ENCODE measurements at places on chromosomes 13 and 19.

- peak; percentile 28 for DNase-seq
These were observed 4.3 kb upstream of the ACP5 start for GRCh38 chr19:11581740-11582139.

- no peak for DNase-seq
These were observed 4.6 kb downstream of the MRPL54 start for GRCh38 chr19:3767050-3767449.

DNA sequence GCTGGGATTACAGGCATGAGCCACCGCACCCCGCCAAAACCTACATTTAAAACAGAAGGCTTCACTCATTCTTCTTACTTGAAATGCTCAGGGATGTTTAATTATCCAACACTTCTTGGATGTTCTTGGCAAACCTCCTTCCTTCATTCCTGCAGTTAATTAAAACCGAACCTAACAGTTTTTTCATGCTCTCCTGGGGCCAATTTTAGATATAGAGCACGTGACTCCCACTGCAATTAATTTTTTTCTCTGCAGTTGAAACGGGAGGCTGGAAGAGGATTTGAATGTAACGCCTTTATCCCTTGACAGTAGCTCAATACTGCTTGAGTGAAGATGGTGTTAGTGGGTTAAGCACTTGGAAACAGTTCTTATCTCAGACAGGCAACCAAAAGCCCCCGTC, 4.6 kb upstream of the ACTL9 start:
- DNase-seq, result no peak

DNA sequence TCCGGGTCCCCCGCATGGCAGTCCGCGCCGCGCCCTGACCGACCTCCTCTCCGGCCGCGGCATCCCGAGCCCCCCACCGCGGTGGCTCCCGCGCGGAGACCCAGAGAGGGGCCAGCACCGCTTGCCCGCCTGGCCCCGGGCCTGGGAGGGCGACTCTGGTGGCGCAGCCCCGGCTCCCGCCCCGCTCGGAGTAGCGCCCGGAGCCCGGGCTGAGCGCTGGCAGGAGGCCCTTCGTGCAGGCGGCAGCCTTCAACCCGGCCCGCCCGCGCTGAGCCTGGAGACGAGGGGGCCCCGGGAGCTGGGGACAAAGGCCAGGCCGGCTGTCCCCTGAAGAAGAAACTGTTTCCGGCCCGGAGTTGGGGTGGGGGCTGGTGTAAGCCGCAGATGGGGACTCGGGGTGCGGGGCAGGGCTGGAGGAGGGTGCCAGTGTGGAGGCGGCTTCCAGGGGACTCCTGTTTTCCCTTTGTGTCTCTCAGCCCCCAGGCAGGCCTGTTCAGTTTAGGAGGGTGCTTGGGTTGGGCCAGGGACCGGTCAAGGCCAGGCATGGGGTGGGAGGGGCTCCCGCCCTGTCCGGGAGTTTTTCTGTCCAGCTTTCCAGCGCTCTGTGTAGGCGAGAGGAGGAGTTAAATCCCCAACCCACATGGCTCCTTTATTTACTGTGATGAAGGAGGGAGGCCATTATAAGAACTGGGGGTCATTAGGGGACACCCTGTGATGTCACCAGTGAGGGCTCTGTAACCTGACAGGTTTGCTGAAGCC, 935 bp downstream of the LRP3 start:
- DNase-seq, result no peak

DNA sequence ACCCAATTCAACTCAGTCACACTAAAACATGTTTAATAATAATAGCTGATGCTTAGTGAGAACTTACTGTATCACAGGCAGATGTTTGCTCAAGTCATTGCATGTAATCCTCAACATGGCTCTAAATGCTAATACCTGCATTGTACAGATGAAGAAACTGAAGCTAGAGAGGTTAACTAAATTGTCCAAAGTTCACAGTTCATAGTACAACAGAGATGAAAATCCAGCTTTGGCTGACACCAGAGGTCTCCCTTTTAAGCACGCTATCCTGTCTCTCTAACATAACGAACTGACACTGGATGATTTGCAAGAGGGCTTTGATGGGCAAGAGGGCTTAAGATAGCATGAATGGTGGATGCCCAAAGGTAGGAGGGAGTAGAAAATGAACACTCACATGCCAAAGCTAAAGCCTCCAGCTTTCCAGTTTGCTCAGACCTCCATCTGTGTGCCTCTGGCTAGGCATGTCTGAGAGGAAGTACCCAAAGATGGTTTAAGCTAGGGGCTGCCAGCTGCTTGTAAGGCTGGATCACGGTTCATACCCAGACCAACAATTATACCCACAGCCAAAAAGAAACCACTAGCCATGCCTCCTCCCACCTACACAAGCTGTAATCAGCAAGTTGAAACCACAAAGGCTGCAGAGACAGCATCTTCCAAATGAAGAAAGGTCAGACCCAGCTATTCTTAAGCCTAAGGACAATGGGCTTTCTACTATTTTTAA, 196.9 kb upstream of the UBL3 start:
- DNase-seq, result no peak

DNA sequence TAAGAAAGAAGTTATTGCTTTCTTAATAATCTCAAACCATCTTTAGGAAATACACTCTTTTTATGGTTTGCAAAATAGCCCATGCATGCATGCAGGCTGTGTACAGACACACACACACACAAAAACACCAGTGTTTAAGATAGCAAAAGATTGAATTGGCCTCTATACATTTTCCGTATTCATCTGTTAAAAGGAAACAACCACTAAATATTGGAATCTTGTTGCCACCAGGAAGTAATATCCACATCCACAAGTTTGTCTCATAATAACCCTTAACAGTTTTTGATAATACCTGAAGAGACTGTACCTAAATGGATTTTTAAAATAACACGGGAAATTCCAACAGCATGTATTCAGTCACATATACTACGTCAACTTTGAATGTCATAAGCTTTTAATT, 7.3 kb upstream of the MAB21L1 start:
- no peak for DNase-seq

- no peak for DNase-seq
These were observed 10.4 kb upstream of the NANOS3 start for GRCh38 chr19:13866463-13867046.

- no peak for DNase-seq
These were observed 5.4 kb downstream of the MTMR6 start for GRCh38 chr13:25281935-25282332.

DNA sequence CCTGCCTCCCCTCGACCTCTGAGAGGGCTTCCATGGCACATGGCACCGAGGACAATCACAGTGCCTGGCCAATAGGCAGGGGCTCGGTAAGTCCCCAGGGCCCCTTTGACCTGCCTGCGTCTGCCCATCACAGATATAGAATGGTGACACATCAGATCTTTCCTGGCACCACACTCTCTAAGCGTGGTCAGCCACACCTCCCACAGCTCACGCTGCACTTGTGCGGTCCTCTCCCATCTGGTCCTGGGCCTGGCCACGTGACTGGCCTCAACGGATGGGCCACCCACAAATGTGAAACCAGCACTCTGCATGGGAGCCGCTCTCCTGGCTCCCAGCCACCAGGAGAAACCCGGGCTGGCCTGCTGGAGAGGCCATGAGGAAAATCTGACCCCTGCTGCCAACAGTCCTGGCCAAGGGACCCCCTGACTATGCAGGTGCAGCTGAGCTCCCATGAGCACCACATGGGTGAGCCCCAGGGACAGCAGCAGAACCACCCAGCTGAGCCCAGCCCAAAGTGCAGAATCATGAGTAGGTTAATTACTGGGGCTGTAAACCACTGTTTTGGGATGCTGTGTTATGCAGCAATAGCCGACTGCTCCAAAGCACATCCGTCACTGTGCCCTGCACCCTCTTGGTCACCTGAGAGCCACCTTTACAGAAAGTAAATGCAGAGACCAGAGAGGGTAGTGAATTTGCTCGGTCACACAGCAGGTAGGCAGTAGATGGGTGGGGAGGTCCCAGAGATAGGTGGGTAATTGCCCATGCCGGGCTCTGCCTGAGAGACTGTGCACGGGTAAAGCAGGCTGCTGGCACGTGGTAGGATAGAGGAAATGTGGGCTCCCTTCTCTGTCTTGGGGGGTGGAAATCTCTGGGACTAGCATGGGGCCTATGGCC, 9.7 kb upstream of the MEF2B start:
- DNase-seq, result no peak

DNA sequence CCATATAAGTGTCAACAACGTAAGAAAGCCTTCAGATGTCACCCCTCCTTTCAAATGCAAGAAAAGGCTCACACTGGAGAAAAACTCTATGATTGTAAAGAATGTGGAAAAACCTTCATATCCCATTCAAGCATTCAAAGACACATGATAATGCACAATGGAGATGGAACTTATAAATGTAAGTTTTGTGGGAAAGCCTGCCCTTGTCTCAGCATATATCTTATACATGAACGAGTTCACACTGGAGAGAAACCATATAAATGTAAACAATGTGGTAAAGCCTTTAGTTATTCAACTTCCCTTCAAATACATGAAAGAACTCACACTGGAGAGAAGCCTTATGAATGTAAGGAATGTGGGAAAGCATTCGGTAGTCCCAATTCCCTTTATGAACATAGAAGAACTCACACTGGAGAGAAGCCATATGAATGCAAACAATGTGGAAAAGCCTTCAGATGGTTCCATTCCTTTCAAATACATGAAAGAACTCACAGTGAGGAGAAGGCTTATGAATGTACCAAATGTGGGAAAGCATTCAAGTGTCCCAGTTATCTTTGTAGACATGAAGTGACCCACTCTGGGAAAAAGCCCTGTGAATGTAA, 11.1 kb downstream of the ZNF844 start:
- DNase-seq, result no peak

- no peak for DNase-seq
These were observed 771.4 kb downstream of the DIAPH3 start for GRCh38 chr13:59392328-59392727.

GRCh38 chr19:6376512-6377190, 918 bp upstream of the PSPN start:
- no peak for DNase-seq

DNA sequence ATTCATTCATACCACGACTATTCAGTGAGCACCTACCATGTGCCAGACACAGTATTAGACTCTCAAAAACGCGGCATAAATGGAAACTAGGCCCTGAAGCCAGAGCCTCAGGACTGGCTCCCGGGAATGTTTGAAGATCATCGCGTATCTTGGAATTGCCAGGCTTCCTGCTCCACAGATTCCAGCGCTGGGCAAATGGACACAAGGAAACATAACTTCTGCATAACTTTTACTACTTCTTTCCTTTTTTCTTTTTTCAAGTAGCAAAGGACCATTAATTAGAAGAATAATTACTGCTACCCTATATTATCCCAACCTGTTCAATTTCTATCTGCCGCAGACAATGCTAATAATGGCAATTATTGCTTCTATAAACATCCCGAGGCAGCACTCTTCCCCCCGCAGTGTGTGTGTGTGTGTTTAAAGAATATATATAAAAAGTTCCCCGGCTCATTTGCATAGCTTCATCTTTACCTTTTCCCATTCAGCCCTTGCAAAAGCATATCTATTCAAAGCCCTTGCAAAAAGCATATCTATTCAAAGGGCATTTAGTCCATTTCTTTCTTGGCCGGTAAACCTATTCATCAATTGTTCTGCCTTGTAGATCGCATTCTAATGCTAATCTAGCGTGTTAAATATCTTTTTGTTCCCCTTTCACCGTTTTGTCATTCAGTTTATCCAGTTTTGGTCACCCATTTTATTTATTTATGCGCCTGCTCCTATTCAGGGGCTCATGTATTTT, 6.1 kb downstream of the SOX21 start:
- DNase-seq, result no peak

DNA sequence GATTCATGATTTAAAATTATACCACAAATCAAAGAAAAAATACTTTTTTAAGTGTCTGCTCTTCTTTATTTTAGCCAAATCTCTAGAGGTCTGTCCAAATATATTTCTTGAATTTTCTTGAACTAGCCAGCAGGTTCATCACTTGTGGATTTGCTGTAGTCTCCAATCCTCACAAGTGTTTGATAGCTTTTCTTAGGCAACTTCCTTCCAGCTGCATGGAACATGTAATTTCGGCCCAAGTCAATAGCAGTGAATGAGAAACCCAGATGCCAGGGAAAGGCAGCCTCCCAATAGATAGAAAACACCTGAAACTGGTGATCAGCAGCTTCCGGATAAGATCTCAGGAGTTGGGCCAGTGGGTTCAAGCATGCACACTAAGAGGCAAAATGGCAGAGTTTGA, 15.6 kb upstream of the RNASEH2B start:
- no peak for DNase-seq

GRCh38 chr19:2325281-2326046, 2.9 kb downstream of the LSM7 start:
- DNase-seq, result no peak

DNA sequence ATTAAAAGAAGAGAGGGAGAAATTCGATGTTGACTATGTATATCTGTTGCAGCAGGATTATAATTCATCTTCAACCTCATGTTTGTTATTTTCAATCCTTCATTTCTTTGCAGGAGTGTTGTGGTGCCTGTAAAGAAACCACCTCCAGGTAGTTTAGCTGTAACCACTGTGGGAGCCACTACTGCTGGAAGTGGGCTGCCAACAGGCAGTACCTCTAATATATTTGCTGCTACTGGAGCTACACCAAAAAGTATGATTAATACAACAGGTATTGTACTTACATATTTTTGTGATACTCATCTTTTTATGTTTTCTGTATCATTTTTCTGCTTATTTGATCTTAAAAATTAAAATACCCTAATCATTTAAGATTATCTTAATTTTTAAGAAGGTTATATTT, 266.5 kb downstream of the NBEA start:
- DNase-seq, result no peak

GRCh38 chr19:32580353-32580900, 563 bp upstream of the PDCD5 start:
- no peak for DNase-seq

DNA sequence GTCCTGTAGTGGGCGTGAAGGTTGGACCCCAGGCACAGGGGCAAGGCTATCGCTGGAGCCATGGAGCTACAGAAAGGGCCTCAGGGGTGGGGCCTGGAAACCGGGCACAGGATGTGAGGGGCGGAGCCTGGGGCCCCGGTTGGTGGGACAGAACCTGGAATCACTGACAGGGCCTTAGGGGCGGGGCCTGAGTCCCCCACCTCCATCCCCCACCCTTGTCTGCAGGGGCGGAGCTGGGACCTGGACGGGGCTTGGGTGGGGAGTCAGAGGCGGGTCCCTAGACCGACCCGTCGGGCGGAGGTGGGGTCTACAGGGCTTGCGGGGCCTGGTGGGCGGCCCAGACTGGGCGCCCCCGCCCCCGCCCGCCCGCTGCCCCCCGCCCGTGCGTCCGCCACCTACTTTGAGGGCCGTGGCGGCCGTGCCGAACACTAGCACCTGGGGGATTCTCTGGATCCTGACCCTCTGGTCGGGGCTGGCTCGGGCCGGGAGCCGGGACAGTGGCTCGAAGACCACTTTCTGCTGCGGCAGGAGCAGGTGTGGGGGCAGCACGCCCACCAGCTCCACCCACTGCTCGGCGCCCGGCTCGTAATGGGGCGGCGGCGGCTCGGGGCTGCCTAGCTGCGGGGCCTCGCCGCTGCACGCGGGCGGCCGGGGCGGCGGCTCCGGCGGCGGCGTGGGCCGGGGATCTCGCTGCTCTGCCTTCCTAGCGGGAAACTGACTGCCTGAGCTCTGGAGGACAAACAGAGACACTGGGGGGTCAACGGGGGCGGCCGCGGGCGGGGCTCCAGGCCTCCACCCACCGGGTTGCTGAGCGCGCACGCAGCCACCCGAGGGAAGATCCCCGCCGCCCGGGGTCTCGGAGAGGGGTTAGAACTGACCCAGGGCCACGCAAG, 26.3 kb downstream of the DCAF15 start:
- DNase-seq, result no peak

Measured in stimulated activated CD4-positive, alpha-beta T cell treated with anti-CD3 and anti-CD28 coated beads, Interleukin-15, amount 100 ng/mL, for 1 hour (primary cell).